A549 treated with dexamethasone at 1 μM for 4 hours (cell line): ENCODE measurements at places on chromosomes 7 and 10. TPM values are rescaled to one million over a fixed set of nuclear protein-coding genes. Genes with fewer than 3 reads are reported as not detected.

The TEX47 gene
- total RNA-seq: not detected in 5 replicates

The SYT15B gene
- 2.2 to 3.9 TPM (median 3.5 TPM) in 5 replicates for total RNA-seq

The CXCL12 gene
- 0.03 to 0.22 TPM (median 0.14 TPM) in 5 replicates for total RNA-seq

The CLDN4 gene
- 4.3 to 6.0 TPM (median 4.8 TPM) in 5 replicates for total RNA-seq

The PAX4 gene
- not detected in 5 replicates for total RNA-seq

The IGF2BP3 gene
- 27.4 to 38.9 TPM (median 32.5 TPM) in 5 replicates for total RNA-seq

The C10orf62 gene
- total RNA-seq: 0.07 to 0.20 TPM (median 0.11 TPM) in 4 of 5 replicates, not detected in the other

The CCT6A gene
- 251 to 285 TPM (median 265 TPM) in 5 replicates for total RNA-seq

The ETV1 gene
- total RNA-seq: 1.6 to 2.4 TPM (median 2.3 TPM) in 5 replicates

The SPDYE3 gene
- not detected in 5 replicates for total RNA-seq

The MBL2 gene
- total RNA-seq: not detected in 5 replicates

The AASS gene
- 0.05 to 0.12 TPM (median 0.06 TPM) in 5 replicates for total RNA-seq

The MUC12 gene
- 13.7 to 18.6 TPM (median 16.4 TPM) in 5 replicates for total RNA-seq

The DYNC1I1 gene
- 0.11 to 0.25 TPM (median 0.13 TPM) in 5 replicates for total RNA-seq

The MKX gene
- not detected in 5 replicates for total RNA-seq

The ANKRD30A gene
- 0.34 to 0.72 TPM (median 0.51 TPM) in 5 replicates for total RNA-seq

The LHFPL3 gene
- not detected in 5 replicates for total RNA-seq

The JAKMIP3 gene
- 0.59 to 1.1 TPM (median 0.82 TPM) in 5 replicates for total RNA-seq

The ACTL6B gene
- not detected in 5 replicates for total RNA-seq

The TMEM196 gene
- total RNA-seq: not detected in 5 replicates

The NPC1L1 gene
- 0.06 to 0.12 TPM (median 0.09 TPM) in 5 replicates for total RNA-seq

The GTF2I gene
- total RNA-seq: 73.1 to 105 TPM (median 95.4 TPM) in 5 replicates

The FOXI2 gene
- total RNA-seq: not detected in 5 replicates

The HOXA2 gene
- total RNA-seq: 0.61 to 0.88 TPM (median 0.69 TPM) in 5 replicates

The NPSR1 gene
- not detected in 5 replicates for total RNA-seq
